ENCODE measurements at places on chromosomes 12 and 14.
A peak's percentile ranks its signal among the peaks of the same experiment; 100 is the strongest.

GRCh38 chr14:77043984-77044485, 15.5 kb upstream of the IRF2BPL start:
- no peak for DNase-seq

DNA sequence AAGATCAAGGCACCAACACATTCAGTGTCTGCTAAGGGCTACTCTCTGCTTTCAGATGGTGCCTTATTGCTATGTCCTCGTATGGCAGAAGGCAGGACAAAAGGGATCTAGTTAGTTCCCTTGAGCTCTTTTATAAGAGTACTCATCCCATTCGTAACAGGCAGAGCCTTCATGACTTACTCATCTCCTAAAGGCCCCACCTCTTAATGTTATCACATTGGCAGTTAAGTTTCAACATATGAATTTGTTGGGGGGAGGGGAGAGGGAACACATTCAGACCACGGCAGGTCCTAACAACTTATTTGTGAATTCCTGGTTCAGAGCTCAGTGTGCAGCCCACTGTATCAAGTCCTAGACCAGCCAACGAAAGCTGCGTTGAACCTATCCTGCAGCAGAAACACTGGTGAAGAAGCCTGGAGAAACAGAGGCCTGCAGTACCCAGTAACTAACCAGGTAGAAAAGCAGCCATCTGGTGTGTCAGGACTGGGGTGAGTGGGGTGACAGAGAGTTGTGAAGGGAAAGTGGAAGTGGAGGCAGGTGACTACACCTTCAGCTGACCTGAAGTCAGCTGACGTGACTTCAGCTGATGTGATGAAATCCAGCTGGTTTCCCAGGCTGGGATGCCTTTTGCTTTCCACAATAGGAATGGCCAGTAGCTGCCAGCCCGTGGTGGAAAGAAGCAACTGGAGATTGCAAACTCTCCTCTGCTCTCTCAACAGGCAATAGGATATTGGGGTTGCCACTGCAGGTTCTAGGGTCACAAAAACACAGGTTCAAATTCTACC, 101.6 kb upstream of the PLXNC1 start:
- DNase-seq = no peak

GRCh38 chr12:58668871-58669270, 251.4 kb downstream of the LRIG3 start:
- DNase-seq = no peak

GRCh38 chr12:55955344-55955743, 10.5 kb downstream of the PMEL start:
- DNase-seq = no peak

- DNase-seq = no peak
Observed at GRCh38 chr12:64944966-64945365, 120.5 kb downstream of the TBC1D30 start.

DNA sequence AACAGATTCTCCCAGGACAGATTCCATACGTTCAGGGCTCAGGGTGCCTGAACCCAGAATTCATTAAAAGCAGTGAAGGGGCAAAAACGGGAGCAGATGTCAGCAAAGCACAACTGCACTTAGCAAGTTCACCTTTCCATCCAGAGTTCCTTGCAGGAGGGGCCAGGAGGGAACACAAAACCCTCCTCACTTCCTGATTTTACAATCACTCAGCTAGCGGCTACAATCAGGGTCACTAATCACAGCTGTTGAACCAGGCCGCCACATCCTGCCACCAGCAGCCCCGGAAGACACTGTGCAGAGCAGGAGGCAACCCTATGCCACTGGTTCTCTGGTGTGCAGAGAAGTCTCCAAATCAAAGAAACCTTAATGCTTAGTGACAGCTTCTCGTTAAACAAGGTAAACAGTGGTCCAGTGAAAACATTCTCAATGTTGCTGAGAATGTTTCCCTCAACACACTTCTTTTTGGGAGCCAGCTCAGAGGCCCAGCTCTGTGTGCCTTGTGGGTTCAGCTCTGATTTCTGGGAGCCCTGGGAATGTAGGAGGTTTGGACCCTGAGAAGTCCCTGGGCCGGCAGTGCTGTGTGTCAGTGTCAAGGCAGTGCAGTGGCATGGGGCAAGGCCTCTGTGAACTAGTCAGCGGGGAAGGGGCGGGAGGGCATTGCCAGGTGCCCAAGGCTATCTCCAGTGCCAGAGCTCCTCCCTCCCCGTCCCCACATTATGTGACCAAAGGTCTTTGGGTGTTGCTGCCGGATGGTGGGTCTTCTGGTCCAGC, 54.5 kb downstream of the VCPKMT start:
- DNase-seq = peak; percentile 5

DNA sequence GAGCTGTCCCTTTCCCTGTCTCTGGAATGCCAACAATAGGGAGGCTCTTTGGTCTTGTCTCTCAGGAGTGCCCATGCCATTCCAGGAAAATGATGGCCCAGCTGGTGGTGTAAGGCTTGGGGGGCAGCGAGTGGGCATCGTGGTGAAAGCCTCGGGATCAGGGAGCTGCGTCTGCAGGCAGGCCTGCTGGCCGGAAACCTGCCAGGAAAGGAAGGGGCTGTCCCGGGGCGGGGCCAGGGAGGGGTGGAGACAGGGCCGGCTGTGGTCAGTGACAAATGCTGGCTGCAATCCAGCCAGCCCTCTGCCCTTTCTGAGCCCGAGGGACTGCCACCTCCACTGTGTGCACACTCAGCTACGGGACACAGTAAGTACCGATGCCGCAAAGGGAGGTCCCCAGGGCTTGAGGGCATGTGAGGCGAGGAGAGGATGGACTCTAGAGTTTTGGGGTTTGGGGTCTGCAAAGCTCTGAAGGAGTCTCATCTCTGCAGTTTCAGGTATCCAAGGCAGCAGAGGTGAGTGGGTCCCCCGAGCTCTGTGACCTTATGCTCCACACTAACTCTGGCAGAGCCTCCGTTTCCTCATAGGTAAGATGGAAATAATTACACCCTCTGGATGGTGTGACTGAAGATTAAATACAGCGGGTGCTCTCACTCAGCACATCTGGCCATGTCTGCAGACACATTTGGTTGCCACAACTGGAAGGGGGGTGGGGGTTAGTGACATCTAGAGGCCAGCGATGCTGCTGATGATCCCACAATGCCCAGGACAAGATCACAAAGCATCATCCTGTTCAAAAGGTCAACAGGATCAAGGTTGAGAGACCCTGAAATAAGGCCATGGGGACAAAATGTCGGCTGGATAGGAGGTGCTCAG, at the start of gene SERPINA5:
Gene SERPINA5 (plus strand): TSS at position 300 of the 873 bp plus-strand sequence. CDS start 5,937 bp downstream, outside the sequence.
- no peak for DNase-seq

DNA sequence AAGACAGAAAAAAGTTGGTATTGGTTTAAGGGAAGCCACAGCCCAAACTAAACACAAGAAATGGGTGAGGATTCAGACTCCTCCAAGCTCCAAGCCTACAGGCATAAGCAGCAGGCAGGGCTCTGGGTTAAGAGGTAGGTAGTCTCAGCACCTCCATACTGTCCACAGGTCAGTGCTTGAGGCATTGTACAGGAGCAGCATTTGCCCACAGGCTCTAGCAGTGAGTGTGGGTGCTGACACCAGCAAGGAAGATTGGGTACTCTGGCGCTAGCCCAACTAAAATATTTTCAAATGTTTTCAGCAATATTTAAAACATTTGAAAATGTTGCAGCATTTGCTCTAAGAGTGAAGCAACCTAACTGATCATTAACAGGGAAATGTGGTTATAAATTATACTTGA, 33.1 kb downstream of the FERMT2 start:
- no peak for DNase-seq

GRCh38 chr14:76729258-76729657, 32.0 kb upstream of the VASH1 start:
- no peak for DNase-seq

DNA sequence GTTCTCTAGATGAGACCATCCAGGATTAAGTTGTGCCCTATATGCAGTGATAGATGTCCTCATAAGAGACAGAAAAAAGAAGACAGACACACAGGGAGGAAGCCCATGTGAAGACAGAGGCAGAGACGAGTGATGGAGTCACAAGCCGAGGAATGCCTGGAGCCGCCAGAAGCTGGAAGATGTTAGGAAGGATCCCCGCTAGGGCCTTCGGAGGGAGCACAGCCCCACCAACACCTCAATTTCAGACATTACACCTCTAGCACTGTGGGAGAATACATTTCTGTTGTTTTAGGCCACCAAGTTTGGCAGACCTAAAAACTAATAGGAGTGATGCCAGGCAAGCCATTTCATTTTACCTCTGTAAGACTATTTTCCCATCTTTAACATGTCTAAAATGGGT, 458.5 kb downstream of the MED13L start:
- DNase-seq = no peak

GRCh38 chr12:89882050-89882449, 173.4 kb upstream of the ATP2B1 start:
- DNase-seq = no peak

- DNase-seq = no peak
Observed at GRCh38 chr12:49972641-49973360, at the start of gene AQP6. AQP6 (plus strand) TSS chr12:49972947; CDS start chr12:49973174, 227 bp downstream.

Measured in NCI-H2227 treated with DMSO at 0.1 percent for 48 hours (cell line).